ENCODE measurements at places on chromosomes 2 and 18.

GRCh38 chr2:76256458-76257088, 545.9 kb upstream of the GCFC2 start:
- no peak for DNase-seq

DNA sequence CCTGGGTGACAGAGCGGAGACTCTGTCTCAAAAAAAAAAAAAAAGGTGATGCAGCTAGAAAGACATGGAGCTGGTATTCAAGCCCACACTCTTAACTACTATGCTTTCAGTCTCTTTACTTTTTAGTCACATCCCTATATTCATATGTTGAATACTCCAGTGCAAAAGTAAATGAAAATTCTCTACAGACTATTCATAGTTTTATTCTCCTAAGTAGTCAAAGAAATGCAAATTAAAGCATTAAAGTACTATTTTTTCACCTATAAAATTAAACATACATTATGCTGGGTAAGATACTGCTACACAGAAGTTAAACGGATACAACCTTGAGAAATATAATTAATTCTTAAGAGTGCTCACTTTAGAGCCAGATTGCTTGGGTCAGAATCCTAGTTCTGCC, 7.6 kb downstream of the CUL3 start:
- no peak for DNase-seq

GRCh38 chr2:191885650-191886049, 38.8 kb upstream of the CAVIN2 start:
- no peak for DNase-seq

- no peak for DNase-seq
Measured at GRCh38 chr2:172345956-172346555, 81.3 kb upstream of the ITGA6 start.

- no peak for DNase-seq
Measured at GRCh38 chr2:22450831-22451230, 934.1 kb upstream of the KLHL29 start.

- DNase-seq, result no peak
Measured at GRCh38 chr2:163198007-163198406, 359.4 kb upstream of the KCNH7 start.
